ENCODE measurements at places on chromosomes 12 and 14.

DNA sequence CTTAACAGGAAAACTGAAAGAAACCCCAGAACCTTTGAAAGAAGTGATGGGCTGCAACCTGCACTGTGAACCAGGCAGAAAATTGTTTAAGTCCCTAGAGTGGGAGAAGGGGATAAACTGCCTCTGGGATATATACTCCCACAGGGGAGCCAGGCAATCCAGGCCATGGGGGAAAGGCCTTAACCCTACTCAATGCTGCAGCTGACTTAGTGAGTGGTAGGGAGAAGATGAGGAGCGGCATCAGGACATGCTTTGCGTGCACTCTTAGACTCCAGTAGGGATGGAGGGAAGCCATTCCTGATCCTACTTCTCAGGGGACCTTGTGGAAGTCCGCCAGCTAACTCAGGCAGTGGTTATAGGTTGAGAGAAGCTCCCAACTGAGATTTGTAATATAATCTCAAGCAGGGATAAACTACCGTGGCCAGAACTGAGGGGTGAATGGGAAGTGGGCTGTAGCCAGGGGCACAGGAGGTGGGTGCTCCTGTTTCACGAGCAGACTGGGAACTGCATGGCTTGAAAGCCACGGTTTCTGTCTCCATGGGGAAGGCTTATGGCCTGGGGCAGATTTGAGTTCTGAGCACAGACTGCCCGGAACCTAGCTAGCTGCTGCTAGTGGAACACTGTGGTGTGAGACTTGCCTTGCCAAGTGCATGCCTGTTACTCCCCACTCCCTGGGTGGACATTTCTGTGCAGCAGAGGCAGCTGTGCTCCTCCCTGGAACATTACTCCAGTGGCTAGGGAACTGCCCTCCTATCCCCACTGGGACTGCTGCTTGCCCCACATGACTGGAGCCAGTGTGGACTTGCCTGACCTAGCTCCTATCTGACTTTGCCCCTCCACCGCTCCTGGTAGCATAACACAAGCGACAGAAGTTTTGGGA, 119.2 kb upstream of the SCAF11 start:
- no peak for DNase-seq

DNA sequence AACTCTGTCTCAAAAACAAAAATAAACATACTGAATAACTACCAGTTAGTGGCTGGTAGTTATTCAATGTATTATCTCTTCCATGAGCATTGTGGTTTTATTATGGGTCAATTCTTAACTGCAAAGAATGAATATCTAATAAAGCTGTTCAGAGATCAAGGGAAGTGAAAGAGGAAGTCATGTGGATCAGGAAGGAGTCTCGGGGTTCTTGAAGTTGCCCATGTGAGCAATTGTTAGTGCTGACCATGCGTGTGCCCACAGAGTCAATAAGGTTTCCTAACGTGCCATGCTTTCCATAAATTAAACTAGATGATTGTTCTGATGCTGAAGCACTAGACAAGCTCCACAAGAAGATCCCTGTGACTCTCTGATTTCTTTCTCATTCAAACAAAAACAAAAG, 136.5 kb upstream of the CPSF6 start:
- DNase-seq = no peak

DNA sequence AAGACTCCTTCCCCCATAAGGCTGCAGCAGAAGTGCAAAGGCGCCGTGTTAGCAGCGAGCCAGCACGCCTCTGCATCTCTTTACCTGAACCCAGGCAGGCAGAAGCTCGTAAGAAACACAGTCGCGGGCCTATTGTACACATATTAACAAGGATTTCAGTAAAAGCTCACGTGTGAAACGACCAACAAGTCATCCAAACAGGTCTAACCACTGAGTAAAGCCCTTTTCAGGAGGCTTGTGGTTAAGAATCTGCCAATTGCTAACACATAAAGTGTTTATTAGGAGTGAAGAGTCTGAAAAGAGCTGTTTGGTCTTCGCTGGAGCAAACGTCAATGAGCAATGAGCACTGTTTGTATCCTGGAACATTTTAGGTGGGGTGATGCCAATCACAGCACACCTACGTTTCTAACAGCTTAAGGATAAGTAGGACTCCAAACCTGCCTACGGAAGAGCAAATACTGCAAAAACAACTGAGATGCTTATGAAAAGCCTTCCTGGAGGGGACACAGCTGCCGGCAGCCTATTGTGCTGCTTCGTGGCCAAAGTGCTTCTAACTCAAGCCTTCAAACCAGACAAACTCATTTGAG, 43.1 kb downstream of the PRKAB1 start:
- no peak for DNase-seq

DNA sequence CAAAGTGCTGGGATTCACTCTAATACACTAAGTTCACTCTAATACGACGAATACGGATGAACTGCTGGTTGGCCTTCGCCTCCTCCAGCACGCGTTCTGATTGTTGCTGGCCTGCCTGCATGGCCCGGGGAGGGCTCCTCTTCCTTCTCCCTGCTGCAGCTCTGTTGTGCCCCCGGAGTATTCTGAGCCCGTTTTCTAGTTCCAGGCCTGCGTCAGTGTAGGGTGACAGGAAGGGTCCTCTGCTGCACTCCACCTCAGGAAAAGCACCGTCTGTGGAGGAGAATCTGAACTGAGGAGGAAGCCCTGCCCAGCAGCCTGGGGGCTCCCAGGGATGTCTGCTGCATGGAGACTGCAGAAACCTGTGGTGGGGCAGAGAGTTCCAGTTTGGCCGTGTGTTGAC, 44.4 kb downstream of the DDX51 start:
- no peak for DNase-seq

DNA sequence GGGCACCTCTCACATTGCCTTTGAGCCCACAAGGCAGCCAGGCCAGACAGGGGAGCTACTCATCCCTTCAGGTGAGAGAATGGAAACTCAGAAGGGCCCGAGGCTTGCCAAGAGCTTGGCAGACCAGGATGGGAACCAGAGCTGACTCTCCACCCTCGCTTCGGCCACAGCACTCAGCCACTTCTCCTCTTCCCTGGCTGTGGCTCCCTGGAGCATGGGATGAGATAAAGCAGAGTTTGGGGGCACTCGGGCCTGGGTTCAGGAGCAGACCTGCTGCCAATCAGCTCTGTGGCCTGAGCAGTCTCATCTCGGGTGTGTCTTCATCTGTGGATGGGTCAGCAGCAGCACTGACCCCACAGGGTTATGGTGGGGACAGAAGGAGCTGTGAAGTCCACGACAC, 20.0 kb upstream of the CCDC85C start:
- no peak for DNase-seq

DNA sequence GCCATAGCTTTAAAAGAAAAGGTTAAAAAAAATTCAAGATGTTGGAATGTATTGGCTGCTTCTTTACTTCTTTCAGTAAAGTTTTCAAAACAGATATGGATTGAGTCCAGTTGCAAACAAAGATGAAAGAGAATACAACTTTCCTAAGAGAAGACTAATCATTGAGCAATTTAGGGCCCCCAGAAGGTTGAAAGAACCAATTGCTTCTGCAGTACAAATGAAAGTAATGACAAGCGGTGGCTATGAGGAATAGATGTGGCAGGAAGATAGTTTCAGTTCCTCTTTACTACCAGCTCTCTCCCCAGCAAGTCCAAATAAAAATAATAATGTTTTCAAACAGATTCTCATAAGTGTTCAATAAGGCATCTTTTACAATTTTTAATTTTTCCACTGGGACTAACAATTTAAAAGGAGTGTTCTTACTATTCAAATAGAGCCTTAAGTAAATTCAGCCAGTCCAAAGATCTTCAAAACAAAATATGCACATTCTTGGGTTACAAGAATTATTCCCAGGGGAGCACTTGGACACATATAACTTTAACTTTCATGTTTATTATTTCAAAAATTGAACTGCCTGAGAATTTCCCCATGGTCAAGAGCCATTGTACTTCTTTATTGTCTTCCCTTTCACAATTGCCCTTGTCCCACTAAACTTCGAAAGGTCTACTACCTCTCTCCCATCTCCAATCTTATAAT, 62.3 kb upstream of the PPP1R12A start:
- no peak for DNase-seq

GRCh38 chr12:109654357-109654756, 59.3 kb upstream of the FAM222A start:
- no peak for DNase-seq

DNA sequence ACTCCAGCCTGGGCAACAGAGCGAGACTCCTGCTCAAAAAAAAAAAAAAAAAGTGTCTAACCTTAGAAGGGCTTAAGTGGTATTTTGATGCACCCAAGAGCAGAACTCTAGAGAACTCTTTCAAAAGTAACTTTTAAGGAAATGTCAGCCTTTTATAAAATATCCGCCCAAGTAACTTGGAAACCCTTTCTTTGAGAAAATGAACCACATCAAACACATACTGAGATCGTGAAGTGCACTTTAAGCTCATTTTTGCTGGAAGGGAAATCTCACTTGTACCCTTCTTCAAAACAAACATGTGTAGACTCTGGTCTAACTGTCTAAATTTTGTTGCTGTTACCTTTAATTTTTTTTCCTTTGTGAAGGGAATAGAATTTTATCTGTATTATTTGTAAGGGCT, 5.5 kb downstream of the C12orf56 start:
- DNase-seq = no peak

DNA sequence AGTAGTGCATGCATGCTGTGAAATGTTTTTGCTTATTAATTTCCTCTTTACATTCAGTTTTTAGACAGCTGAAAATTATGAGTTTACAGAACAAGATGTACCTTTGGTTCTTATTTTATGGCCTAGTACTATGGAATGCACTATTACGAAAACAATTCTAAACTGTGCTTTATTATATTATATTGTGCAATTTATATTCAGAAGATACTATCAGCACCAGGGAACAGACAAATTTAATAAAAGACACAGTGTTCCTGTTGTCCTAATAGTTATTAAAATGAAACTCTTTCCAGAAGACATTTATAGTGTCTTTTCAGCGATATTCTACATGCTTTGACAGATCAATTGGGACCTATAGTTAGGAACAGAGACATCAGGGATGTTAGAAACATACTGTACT, 427.3 kb downstream of the BTG1 start:
- DNase-seq = no peak

- DNase-seq = no peak
Observed at GRCh38 chr12:86188226-86188625, 68.0 kb downstream of the MGAT4C start.

- DNase-seq = no peak
Observed at GRCh38 chr12:20807192-20808080, 3.1 kb upstream of the SLCO1B3 start.

GRCh38 chr12:90829044-90829443, 125.9 kb downstream of the CCER1 start:
- DNase-seq = no peak

DNA sequence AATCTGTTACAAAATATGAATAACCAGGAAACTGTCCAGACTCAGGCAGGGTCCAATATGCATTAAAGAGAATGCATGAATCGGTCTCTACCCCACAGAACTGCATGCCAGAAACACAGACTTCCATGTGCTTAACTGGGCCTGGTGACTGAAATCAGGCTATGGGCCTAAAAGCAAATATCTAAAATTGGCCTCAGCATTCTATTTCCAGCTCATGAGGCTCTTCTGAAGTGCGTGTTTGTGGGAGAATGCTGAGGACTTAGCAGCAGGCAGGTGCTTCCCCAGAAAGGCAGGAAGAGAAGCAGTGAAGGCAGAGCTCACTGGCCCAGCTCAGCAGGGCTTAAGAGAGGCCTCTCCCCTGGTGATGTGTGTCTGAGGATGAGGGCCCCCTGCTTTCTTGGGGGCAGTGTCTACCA, 48.5 kb downstream of the ADGRD1 start:
- DNase-seq = no peak

DNA sequence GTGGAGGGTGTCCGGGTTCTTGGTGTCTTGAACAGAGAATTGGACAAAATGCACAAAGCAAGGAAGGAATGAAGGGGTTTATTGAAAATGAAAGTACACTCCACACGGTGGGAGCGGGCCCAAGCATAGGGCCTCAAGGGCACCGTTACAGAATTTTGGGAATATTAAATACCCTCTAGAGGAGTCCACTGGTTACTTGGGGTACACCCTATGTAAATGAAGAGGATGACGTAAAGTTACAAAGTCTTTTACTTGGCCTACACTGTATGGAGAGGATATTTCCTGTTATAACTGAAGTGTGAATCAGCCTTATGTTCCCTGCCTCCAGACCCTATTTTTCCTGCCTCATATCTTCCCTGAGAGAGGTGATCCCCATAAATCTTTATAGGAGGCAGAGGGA, 102.6 kb downstream of the RIN3 start:
- DNase-seq = no peak

GRCh38 chr14:27391331-27391730, 793.5 kb upstream of the NOVA1 start:
- no peak for DNase-seq

All from kidney capillary endothelial cell (primary cell).